ENCODE measurements at places on chromosomes 5 and 9.

DNA sequence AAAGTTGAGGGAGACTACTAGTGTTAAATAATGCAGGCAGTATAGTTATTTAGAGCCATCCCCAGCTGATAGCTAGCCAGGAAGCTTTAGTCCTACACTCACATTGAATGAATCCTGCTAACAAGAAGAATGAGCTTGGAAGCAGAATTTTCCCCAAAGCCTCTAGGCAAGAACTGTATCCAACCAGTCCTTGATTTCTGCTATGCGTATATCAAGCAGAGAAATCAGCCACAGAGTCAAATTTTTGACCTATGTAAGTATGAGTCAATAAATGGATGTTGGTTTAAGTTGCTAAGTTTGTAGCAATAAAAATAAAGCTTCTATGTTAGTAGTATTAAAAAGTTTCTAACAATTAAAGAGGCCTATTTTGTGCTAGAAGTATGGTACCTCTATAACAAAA lies 672.1 kb upstream of the CHD1 start:
- DNase-seq, result no peak

GRCh38 chr5:178309271-178310013 lies 76.8 kb upstream of the PHYKPL start:
- no peak for DNase-seq

- DNase-seq, result no peak
These were observed 24.2 kb downstream of the GALNT12 start for GRCh38 chr9:98831696-98832095.

GRCh38 chr5:149110406-149110805 lies 30.9 kb upstream of the ABLIM3 start:
- DNase-seq, result no peak

All from activated CD4-positive, alpha-beta memory T cell treated with anti-CD3 and anti-CD28 coated beads for 36 hours (primary cell).